ENCODE measurements at places on chromosomes 7 and 10.

DNA sequence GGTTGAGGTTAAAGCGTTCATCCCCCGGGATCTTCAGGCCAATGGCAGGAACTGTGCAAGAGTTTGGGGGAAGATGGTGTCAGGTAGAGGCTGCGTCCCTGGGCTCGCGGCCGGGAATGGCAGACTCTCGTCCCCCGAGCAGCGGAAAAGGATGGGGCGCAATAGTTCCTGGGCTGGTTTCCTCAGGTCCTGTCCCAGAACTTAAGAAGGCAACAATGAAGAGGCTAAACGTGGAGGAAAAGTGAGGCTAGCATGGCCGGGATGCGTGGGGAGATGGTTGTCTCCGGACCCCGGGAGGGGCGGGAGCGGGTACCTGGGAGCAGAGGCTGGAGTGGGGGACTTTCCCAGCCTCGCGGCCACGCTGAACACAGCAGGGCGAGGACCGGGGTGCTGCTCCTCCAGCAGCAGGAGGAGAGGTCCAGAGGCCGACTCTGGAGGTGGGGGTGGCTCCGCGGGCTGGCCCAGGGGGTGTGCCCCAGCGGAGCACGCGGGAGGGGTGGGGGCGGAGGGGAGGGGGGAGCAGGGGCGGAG, 882 bp downstream of the IRF5 start:
- DNase-seq = peak; percentile 33

- DNase-seq = no peak
Measured at GRCh38 chr10:6254201-6254600, 51.5 kb downstream of the PFKFB3 start.

DNA sequence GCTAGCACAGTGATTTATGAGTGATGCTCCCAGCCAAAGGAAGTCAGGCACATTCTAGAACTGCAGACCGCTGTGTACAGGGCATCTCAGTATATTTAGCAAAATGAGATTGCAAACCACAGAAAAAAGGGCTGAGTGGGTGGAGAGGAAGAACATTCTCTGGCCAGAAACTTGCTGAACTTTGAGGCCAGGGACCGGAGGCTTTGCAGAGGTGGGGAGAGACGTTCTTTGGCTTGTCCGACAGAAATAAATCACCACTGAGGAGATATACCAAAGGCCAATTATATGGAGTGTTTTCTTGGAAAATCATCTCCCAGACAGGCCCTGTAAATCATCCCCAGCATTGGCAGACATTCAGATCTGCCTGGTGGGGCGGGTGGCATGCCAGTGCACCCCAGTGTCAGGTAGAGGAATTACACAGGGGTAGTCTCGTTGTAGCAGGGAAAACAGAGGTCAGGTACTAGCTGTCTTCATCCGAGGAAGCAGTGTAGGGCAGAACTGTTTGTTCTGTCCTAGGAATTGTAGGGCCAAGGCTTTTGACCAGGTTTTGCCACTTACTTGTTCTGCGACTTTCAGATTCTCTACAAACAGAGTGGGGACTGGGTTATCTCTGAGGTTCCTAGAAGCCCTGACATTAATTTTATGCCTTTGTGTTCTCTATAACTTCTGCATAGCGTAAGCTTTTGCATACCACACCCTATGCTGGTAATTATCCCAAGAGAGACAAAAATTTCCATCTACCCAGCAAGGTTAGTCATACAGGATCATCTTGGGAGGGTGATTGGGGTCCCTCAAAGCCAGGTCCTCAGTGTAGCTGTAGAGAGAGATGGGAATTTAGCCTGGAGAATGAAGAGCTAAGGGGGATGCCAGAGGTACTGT, 655.6 kb downstream of the LRMDA start:
- peak; percentile 76 for DNase-seq

- peak; percentile 85 for DNase-seq
Measured at GRCh38 chr10:102009801-102010425, 46.1 kb downstream of the ARMH3 start.

DNA sequence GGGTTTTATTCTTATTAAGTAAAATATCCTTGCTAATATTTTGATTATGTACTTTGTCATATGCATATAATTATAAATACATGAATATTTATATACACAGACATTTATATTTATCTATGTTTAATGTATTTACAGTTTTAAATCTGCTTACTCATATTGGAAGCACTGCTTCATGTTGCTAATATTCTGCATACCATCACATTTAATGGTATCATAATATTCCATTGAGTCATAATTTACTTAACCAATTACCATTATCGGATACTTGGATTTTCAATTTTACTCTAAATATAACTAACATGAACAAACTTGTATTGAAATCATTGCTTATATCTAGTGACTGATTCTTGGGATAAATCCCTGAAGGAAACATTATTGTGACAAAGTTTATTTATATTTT, 155.2 kb downstream of the MBL2 start:
- DNase-seq = no peak

DNA sequence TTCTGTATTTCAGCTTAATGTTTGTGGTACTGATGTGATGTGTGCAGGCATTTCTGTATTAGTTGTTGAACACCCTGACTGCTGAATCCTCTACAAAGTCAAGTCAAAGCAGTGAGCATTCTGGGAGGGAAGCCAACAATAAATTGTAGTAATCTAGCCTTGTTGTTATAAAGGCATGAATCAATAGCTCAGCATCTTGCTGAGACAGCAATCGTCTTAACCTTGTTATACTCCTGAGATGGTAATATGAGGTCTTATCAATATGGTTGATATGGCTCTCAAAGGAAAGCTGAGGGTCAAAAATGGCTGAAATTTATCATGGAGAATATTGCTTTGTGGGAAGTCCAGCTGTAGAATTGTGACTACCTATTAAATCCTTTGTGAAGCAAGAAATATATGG, 299.4 kb downstream of the DNAJB9 start:
- no peak for DNase-seq

DNA sequence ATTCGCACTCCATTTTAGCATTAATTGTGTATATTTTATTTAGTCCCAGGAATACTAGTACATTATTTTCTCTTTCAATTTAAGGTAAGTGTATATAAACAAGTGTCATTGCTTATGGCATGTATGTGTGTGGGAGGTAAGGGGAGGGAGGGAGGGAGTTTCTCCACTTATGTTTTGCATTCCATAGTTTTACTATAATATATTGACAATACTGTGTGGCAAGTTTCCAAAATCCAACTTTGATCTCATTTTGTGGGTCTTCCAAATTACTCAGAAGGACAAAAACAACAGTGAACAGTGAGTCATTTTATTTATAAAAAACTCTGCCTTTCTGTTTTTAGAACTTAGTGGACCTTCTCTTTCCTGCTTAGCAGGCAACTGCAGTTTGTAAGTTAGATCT, 102.3 kb upstream of the SEMA3E start:
- DNase-seq = no peak

- no peak for DNase-seq
Measured at GRCh38 chr7:4177001-4177400, 505.1 kb upstream of the FOXK1 start.

GRCh38 chr10:124728830-124729661, 15.1 kb downstream of the FAM53B start:
- DNase-seq = no peak

DNA sequence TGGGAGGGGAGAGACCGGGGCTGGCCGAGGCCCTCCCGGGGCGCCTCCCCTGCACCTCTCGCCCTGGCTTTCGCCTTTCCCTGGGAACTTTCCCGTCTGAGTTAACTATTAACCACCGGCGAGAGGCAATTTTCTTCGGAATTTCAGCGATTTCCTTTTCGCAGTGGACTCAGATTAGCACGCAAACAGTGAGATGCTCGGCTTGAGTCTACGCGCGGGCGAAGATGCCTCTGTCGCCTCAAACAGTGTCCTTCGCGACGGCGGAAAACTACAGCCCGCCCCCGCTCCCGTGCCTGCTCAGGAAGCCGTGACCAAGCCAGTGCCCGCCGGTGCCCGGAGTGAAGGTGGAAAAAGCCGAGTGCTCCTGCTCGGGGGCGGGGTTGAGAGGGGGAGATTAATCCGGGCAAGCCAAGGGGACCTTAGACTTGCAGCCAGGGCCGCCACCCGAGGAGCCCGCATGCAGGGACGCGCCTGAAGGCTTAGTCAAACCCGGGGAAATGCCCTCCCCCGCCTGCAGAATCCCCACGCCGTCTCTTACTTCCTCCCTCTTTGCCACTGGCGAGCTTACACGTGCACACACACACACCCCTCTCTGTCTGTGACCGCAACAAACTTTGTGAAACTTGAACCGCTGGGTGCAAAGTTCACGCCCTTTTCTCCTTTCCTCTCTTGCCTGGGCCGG, 14.5 kb upstream of the PAX2 start:
- peak; percentile 62 for DNase-seq

DNA sequence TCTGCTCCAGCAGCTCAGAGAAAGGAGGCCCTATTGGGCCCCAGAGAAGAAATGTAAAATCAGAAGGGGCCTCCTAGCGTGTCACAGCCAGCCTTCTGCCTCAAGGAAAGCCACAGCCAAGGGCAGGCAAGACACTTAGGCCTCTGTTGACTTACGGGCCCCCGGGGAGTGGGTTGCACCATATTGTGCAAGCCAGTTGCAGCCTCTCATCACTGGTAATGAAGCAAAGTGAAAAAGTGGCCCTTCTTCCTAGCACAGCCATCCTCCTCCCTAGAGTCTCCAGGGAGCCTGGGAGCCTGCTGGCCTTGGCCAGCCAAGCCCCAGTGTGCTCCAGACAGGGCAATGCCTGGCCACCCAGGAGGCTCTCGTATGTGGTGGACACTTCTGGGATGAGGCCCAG, 56.2 kb upstream of the GDF10 start:
- no peak for DNase-seq

- DNase-seq = peak; percentile 67
Measured at GRCh38 chr7:7681191-7681935, 37.0 kb downstream of the RPA3 start.

DNA sequence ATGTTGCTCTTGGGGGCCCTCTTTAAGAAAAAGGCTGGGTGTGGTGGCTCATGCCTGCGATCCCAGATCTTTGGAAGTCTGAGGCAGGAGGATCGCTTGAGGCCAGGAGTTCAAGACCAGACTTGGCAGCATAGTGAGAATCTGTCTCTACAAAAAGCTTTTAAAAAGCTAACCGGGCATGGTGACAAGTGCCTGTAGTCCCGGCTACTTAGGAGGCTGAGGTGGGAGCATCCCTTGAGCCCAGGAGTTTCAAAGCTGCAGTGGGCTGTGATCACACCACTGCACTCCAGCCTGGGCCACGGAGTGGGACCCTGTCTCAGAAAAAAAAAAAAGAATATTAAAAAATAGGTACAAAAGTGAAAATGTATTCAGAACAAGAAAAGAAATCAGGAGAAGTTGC, 38.1 kb upstream of the SLC39A12 start:
- no peak for DNase-seq

- DNase-seq = no peak
Measured at GRCh38 chr7:138553805-138554204, 93.7 kb downstream of the TRIM24 start.

- DNase-seq = no peak
Measured at GRCh38 chr10:103885617-103886016, 30.2 kb upstream of the SH3PXD2A start.

GRCh38 chr7:99461221-99461620, 4.7 kb downstream of the ATP5MF start:
- DNase-seq = no peak

DNA sequence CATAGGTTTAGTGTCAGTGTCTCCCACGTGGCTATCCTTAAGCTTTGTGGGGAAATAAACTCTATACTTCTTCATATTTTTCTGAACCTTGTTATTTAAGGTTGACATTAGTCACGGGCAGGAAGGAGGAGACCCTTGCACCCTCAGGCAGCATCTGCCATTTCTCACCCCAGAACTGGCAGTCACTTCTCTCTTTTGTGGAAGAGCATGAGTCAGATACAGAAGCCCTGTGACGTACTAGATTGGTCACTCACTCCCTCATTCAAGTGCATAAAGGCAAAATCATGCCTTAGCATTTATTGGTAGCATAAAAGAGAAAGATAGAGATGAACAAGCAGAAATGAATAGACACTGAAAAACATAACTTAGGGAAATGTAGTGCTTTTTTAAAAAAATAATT, 206.0 kb upstream of the MDFIC start:
- DNase-seq = no peak

DNA sequence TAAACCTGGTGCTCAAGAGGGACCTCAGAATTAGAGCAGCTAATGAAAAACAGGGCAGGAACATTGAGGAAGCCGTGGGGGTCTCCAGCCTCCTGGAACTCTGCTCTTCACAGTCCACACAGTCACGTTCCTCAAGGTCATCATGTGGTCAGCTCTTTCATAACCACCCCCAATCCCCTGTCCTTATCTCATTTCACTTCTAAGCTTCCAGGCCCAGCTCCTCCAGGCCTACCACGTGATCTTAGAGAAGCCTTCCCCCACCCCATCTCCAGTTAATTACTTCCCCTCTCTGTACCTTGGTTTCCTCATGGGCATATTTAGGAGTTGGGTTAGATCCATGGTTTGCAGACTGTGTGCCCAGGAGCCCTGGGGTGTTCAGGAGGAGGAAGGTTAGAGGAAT, 106.4 kb upstream of the TCF7L2 start:
- no peak for DNase-seq

DNA sequence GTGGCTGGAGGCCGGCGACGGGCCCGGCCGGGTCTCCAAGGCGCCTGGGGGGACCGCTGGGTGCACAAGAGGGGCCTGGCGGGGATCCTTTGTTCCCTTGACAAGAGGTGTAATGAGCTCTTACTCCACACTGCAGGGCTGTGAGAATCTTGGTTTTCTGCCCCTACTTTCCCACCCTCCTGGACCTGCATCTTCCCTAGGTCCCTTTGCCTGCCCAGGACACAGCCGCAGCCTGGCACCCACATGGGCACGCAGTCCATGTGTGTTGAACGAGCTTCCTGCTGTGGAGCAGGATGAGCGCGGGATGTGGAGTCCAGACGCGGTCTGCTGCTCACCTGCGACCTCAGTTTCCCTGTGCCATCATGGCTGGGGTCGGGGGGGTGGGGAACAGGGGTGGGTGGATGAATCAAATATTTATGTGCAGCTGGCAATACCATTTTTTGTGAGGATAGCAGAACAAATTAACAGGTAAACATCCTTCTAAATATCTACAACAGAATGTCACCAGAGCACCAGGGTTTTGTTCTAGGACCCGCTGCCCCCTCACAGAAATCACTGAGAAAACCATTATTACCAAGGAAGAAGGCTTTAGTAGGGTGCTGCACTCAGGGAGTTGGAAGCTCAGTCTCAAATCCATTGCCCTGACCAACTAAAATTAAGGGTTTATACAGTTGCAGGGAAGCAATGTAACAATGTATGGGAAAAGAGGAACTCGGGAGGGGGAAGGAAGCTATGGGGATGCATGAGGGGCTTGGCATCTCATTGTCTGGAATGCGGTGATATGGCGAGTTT, 474 bp upstream of the NSMCE4A start:
- DNase-seq = no peak

GRCh38 chr10:33326933-33327332, 7.5 kb downstream of the NRP1 start:
- no peak for DNase-seq

DNA sequence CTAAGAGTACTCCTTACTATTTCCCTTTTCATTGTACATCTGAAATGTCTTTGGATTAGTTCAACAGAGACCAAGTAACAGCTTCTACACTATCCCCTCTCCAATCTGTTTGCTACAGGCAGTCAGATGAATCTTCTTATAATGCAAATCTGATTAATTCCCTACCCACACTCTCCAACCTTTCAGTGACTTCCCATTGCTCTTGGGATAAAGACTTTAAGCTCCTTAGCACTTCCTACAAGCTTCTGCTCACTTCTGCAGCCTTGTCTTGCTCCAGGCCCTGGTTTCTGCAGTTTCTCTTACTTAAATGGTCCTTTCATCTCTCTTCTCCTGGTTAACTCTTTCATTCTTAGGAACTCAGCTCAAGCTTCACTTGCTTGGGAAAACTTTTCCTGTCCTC, 65.2 kb upstream of the FEZF1 start:
- DNase-seq = no peak

- no peak for DNase-seq
Measured at GRCh38 chr7:107953924-107954303, 49.0 kb downstream of the LAMB1 start.
